ENCODE measurements at places on chromosomes 12 and 14.

DNA sequence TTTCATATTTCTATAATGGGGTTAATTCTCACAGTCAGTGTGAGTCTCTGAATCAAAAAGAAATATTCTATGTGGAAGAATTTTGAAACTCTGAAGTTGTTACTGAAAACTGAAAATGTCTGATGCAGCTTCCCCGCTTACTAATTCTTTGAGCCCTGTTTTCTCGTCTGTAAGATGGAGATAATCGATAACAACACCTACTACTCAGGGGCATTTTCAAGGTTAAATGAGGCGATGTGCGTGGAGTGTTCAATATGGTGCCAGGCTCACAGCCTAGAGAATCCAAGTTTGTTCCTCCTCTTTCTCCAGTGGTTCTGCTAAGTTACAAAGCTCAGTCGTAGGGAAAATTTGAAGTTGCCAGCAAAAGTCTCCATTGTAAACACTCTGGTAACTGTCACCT, 391.4 kb downstream of the FUT8 start:
- no peak for DNase-seq

DNA sequence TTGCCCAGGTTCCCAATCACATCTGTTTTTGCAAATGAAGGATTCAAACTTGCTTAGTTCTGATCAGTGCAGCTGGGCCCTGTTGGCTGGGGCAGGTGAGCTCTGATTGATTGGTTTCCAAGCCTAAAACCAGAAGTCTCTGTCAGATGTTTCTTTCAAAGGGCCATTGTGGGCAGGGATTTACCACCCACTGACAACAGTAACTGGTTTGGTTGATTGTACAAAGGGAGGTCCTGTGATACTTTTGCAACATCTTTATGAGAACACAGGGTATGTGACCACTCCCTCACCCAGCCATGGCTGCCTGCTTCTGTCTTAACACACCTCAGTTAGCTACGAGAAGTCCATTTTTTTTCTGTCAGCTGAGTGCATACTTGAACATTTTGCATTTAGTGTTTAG, 184.1 kb downstream of the FLRT2 start:
- no peak for DNase-seq

DNA sequence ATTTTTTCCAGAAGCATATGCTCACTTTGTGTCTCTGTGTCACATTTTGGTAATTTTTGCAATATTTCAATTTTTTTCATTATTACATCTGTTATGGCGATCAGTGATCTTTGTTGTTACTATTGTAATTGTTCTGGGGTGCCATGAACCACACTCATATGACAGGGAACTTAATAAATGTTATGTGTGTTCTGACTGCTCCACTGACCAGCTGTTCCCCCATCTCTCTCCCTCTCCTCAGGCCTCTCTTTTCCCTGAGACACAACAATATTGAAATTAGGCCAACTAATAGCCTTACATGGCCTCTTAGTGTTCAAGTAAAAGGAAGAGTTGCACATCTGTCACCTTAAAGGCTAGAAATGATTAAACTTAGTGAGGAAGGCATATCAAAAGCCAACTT, 46.0 kb downstream of the SCN8A start:
- DNase-seq, result no peak

GRCh38 chr12:30003321-30003720, 219.6 kb upstream of the TMTC1 start:
- no peak for DNase-seq

DNA sequence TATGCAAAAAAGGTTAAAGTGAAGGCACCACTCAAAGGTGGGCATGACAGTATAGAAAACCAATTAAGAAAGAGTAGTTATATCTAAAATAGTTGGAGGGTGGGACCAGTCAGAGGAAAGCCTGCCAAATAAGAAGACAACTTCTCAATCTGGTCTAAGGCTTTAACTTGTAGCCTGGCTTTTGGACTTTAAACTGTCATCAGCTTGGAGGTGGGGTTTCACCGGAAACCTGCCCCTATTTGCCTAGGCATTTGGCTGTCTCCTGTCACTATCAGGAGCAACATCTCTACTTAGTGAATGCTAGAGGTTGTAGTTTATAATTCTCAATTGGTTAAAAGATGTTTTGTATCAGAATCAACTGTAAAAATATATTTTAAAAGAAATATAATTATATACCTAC, 107.3 kb downstream of the SLCO1B3 start:
- DNase-seq, result no peak

- DNase-seq, result no peak
Measured at GRCh38 chr14:93337143-93337753, 4.4 kb upstream of the BTBD7 start.
